Activated T-helper 1 cell treated with anti-CD3 and anti-CD28 coated beads, Interleukin-12 subunit alpha, Interleukin-12 subunit beta, Interleukin-2, Interleukin-4 antibody, amounts not matched to agents 30 ng/mL and 10 ng/mL and 1 ng/mL, durations not matched to agents 14 hours and 24 hours and 36 hours (primary cell): ENCODE measurements at places on chromosomes 12 and 14.

DNA sequence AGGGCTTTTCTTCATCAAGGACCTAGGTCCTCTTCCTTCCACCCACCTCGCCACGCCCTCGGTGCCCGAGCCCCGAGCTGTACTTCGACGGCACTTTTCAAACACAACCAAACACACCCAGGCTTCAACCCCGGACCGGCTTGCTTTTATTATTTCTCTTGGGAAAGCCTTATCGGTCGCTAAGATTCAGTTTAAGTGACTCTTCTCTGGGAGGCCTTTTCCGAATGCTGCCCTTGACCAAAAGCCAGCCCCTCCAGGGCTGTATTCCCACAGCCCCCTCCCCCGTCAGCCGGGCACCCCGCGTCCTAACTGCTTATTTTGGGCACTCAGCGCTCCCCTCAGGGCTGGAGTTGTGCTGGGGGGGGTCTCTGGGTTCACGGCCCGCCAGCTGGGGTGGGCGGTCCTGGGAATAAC lies 644 bp upstream of the PPP4R4 start:
- H3K36me3 ChIP-seq, result peaks cover 2% of the 10 kb centered on the region
- H3K27me3 ChIP-seq, result peaks cover 46% of the 10 kb centered on the region
- DNase-seq, result no peak
- peak overlapping the region; percentile 82 for H3K4me3 ChIP-seq

GRCh38 chr14:73524493-73524892 lies 12.4 kb upstream of the ACOT1 start:
- H3K36me3 ChIP-seq, result no peaks in the 10 kb centered on the region
- no peaks in the 10 kb centered on the region for H3K27me3 ChIP-seq
- H3K27ac ChIP-seq, result no peak overlapping the region
- no peaks in the 10 kb centered on the region for H3K4me1 ChIP-seq

- H3K36me3 ChIP-seq, result no peaks in the 10 kb centered on the region
- no peak overlapping the region for H3K4me3 ChIP-seq
- DNase-seq, result no peak
Observed at GRCh38 chr12:19199332-19199731, 69.8 kb downstream of the PLEKHA5 start.

- no peaks in the 10 kb centered on the region for H3K4me1 ChIP-seq
- H3K4me3 ChIP-seq, result no peak overlapping the region
- H3K36me3 ChIP-seq, result peaks cover 41% of the 10 kb centered on the region
Observed at GRCh38 chr12:104339663-104340062, 36.1 kb downstream of the EID3 start.

DNA sequence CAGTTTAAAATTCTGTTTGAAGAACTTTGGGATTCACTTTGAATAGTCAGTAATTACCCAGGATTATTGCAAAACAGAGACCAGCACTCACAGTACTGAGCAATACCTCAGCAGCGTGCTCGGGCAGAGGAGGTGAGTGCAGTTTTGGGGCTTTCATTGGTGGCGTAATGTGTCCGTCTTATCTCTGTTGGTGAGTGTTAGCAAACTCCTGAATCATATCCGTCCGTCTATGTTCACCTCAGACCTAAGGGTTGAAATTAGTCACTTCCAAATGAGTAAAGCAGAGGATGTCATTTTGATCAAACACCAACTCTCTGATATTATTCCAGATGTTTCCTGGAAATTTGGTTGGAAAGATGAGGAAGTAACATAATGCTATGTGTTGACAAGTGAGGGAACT lies 82.8 kb downstream of the BORCS5 start:
- H3K27ac ChIP-seq, result peak overlapping the region; percentile 95
- H3K27me3 ChIP-seq, result no peaks in the 10 kb centered on the region
- peaks cover 32% of the 10 kb centered on the region for H3K36me3 ChIP-seq
- no peak overlapping the region for H3K4me3 ChIP-seq
- H3K4me1 ChIP-seq, result peaks cover 68% of the 10 kb centered on the region

DNA sequence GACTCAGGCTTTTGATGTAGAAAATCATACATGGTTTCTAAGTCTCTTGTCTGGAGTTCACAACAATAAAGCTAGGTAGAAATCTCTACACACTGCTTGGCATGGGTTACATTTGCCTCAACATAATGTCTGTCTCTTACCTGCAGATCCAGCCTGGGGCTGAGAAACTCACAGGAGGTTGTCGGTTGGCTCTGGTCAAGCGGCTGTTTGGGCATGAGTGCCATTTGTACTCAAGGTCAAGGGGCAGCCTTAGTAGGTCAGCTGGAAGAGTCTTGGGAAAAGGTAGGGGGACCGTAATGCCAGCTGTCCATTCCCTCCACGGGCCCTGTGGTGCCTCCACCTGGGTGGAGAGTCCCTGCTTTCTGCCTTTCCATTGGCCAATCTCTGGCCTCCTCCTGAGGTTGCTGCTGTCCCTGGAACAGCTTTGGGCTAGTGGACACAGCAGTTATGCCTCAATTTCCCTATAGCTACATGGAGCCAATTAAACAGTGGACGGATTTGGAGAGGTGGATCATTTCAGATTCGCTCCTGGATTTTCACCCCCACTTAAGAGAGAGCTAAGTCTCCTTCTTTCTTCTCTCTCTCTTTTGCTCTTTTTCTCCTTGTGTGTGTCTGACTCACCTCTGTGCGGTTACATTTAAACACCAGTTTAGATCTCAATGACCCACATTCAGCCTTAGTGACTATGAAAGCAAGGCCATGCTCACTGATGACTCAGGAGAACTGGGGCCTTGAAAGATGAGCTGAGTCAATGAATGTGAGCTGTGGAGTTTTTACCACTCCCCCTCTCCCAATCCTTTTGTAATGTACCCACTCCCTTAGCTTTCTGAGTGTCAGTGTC lies 132.8 kb upstream of the HIF1A start:
- peaks cover 6% of the 10 kb centered on the region for H3K36me3 ChIP-seq
- DNase-seq, result peak; percentile 45
- peak overlapping the region; percentile 68 for H3K27ac ChIP-seq
- no peaks in the 10 kb centered on the region for H3K27me3 ChIP-seq

GRCh38 chr12:118377021-118377883 lies 897 bp downstream of the SUDS3 start:
- no peak for DNase-seq
- peaks cover 43% of the 10 kb centered on the region for H3K4me1 ChIP-seq
- peak overlapping the region; percentile 95 for H3K27ac ChIP-seq
- H3K27me3 ChIP-seq, result peaks cover 2% of the 10 kb centered on the region
- peaks cover 10% of the 10 kb centered on the region for H3K36me3 ChIP-seq

GRCh38 chr14:104091927-104092771 lies 6.6 kb downstream of the ASPG start:
- H3K4me1 ChIP-seq, result peaks cover 4% of the 10 kb centered on the region
- H3K27me3 ChIP-seq, result no peaks in the 10 kb centered on the region
- no peak overlapping the region for H3K4me3 ChIP-seq
